Head of caudate nucleus (tissue), 42 donors: ENCODE measurements at places on chromosomes 2 and 18.

DNA sequence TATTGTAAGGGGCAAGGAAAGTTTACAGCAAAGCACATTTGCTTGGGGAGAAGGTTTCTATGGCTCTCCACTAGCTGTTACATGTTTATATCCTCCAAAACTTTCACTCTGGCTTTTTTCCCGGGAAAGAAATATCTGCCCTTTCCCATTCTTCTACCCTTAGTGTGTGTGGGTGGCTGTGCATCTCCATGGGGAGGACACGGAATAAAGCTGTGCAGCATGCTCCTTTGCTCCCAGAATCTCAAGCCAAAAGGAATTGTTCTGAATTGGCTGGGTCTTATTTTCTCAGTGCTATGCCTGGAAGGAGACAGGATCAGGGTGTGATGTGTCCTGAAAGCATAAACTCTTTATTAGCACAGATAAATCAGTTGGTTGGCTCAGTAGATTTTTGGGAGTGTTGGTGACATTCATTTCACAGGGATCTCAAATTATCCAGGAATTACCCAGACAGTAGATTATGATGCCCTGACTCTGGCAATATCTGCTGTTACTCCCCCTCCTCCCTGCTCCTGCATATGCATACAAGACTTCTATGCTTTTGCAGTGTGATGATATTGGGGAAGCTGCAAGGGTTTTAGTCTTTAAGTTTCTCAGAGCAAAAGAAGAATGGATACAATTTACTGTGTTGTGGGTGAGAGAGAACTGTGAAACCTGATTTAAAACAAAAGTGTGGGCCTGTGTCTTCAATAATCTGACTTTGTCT, 63.1 kb downstream of the PARD3B start:
- DNase-seq = no peak

GRCh38 chr2:187847245-187848208, 293.3 kb upstream of the TFPI start:
- no peak for DNase-seq

- DNase-seq = peak; percentile 90
Measured at GRCh38 chr2:69012310-69013141, 453 bp upstream of the ANTXR1 start.

GRCh38 chr18:47448956-47449355, 197.5 kb upstream of the SKOR2 start:
- DNase-seq = no peak

GRCh38 chr2:10311736-10312135, 9.0 kb downstream of the HPCAL1 start:
- no peak for DNase-seq

DNA sequence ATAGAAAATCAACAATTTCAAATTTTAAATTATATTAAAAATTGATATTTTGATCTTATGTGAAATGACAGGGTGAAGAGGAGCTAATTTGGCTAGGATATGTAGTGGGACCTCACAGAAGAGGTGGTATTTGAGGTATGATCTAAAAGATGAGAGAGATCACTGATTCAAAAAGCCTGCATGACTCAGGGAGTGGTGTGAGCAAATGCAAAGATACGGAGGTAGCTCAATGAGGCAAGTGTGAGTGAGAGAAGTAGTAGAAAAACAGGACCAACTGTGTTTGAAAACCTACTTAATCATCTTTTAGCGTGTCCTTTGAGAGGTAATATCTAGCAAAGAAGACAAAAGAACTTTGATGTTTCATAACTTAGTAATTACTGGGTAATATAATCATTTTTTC, 557.5 kb downstream of the DSC3 start:
- no peak for DNase-seq

DNA sequence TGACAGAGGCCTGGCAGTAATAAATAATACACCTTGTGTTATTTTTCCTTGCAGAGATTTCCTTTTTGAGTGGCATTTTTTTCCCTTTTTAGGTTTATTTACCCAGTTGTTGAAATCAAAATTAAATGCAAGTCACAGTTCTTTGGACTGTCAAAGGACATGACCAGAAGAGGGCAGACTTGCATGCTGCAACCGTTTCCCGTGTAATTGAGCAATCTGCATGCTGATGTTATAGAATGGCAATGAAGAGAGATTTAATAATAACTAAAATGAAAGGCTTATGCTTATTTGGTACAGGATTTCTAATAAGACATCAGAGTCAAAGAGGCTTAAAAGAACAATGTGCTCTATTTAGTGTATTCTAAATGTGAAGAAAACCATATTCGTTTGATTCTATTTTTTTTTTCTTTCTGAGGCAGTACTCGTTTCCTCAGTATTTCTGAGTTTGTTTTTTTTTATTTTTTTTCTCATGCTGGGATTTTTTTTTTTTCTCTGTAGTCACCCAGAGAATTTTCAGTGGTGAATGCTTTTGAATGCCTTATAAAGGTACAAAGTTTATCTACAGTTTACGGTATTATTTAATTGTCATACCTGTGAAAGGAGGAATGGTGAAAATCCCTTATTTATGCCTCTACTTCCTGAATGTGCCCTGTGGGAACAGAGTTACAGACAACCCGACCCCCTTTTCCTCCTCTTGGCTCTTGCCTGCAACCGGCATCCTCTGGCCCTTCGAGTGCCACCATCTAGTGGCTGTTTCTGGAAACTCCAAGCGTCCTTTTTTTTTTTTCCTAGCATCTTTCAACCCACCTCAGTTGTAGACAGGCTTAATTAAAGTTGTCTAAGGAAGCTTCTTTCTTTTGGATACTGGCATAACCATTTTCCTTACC, 368.5 kb downstream of the LRRTM1 start:
- peak; percentile 57 for DNase-seq

GRCh38 chr18:8212896-8213780, 396.1 kb upstream of the RAB12 start:
- no peak for DNase-seq

DNA sequence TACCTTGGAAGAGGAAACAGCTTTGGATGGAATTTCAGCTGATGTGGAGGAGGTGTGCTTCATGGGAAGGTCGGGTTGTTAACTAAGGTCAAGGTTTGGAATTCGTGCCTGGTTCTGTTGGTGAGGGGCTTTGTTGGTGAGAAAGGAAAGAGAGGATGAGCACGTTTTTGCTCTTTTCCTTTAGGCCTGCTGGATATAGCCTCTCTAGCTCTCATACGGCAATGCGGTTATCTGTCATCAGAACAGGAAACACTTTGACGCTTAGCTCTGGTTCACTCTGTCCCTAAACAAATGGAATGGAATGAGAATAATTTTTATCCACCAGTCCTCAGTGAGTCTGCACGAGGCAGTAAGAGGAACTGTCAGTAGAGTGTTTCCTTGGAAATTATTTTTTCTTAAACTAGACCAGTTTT, 169.7 kb upstream of the NOSTRIN start:
- no peak for DNase-seq

GRCh38 chr2:180247658-180248057, 240.6 kb upstream of the CWC22 start:
- no peak for DNase-seq

DNA sequence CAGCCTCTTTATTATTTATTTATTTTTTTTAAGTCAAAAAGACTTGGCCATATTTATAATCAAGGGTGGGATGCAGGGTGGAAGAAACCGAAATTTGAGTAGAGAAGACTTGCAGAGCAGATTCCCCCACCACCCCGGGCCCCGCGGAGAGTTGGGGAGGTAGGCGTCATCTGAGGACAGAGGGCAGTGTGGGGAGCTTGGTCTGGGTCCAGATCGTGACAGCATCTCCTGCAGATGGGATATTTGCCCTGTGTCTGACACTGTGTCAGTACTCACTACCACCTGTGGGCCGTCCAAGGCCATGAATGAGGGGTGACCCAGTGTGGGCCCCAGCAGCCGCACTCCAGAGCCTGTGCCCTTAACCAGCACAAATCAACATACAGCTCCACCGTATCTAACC, 10.5 kb upstream of the PRELID3A start:
- DNase-seq = no peak

DNA sequence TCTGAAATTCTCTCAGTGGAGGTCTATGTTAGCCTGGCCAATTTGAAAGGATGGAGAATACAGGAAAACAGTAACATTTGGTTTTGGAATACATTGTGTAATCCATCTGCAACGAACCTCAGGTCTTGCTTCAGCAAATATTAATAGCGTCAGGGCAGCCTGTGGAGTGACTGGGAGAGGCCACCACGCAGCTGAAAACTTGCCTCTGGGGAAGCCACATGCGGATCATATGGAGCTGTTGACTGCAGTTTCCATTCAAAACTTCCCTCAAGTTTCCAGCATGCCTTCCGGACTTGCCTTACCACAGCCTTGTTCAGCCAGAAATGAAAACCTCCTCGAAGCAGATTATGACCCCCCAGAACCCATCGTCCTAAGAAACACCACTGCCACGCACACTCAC, 25.7 kb downstream of the BCL11A start:
- DNase-seq = no peak

GRCh38 chr18:27865431-27865830, 311.5 kb downstream of the CDH2 start:
- no peak for DNase-seq

- no peak for DNase-seq
Measured at GRCh38 chr2:144137705-144138428, 382.1 kb downstream of the ZEB2 start.

GRCh38 chr2:2041256-2041824, 289.7 kb downstream of the MYT1L start:
- DNase-seq = no peak

DNA sequence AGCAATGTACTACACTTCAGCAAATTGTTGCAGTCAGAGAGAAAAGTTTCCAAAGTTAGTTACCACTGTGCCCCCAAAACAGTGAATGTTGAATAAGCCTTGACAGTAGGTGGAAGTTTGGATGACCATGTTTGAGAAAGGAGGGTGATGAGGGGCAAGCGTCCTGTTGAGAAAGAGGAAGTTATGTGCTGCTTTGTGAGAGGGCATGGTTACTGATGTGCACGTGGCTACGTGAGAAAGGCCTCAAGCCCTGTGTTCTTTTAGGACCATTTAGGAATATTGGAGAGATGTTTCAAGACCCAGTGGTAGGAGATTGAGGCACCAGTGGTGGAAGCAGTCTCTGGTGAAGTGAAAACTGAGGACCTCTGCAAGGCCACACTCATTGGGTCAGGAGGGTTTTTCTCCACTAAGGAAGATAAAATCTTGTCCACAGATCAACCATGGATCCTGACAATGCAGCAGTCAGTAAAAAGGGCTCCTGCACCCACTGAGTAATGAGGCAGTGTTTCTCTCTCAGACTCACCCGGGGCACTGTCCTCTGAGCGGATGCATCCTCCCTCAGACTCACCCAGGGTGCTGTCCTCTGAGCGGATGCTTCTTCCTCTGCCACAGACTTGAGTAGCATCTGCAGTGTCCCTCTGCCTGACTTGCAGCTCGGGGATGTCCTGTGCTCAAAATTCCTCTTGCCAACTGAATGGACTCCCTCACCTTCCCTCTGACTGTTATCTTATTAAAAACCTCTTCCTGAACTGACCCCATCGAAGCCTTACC, 34.7 kb upstream of the ACTR3 start:
- no peak for DNase-seq

- DNase-seq = no peak
Measured at GRCh38 chr2:36596397-36596796, 1.6 kb downstream of the FEZ2 start.
